SIG-M5 (cell line): ENCODE measurements at places on chromosomes 12 and 14.

DNA sequence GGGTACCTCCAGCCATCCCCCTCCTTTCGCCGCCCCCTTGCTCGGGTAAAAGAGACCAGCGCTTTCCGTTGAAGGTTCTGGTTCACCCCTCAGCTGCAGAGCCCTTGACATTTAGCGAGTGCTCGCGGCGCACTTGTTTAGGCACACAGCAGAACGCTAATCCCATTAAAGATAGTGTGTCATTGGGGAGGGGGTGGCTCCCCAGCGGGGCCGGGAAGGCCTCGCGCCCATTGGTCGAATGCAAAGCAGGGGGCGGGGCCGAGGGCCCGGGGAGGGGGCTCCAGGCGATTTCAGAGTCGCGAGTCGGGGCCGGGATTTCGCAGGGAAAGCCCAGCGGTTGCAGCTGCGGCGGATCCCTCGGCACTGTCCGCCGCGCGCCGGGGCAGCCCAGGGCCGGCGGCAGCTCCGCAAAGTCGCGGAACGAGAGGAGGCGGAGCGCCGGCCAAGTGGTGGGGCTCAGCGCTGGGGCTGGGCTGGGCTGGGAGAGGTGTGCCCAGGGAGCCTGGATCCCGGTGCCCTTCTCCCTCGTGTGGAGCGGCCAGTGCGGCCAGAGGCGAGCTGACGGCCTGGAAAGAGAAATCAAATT, 122.9 kb downstream of the TSPAN9 start:
- DNase-seq = no peak

- DNase-seq = no peak
Measured at GRCh38 chr12:20211541-20211940, 156.8 kb upstream of the PDE3A start.

GRCh38 chr12:112190231-112191025, 65.1 kb downstream of the TRAFD1 start:
- DNase-seq = no peak

DNA sequence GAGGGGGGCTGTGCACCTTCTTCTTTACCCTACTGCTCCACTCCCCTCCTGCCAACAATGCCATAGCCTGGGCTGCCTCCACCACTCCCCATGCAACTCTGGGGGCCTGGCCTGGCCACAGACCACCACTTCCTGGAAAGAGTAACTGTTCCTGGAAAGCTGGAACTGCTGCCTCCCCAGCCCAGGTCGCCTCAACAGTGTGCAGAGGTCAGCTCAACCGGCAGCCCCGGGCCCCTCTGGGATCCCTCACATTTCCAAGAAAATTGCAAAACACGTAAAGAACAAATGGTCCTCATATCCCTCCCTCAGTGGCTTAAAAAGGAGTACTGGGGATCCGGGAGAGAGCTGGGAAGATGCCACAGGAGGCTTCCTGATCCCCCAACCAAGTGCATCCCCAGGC, 22.4 kb upstream of the DIO3 start:
- no peak for DNase-seq

- DNase-seq = no peak
Measured at GRCh38 chr14:52806115-52806514, 14.7 kb upstream of the GNPNAT1 start.

- no peak for DNase-seq
Measured at GRCh38 chr12:124904306-124905098, 9.9 kb downstream of the UBC start.
